Epithelial cell of umbilical artery (primary cell): ENCODE measurements at places on chromosomes 3 and 15. TPM values are rescaled to one million over a fixed set of nuclear protein-coding genes. Genes with fewer than 3 reads are reported as not detected.

Gene GOLGA6L7
- not detected in 2 replicates for total RNA-seq

Gene SEMA5B
- total RNA-seq, result not detected in 2 replicates

Gene STRA6
- 0.32 and 1.5 TPM in 2 replicates for total RNA-seq

Gene IL17RD
- 0.32 and 0.46 TPM in 2 replicates for total RNA-seq

Gene LRRN1
- total RNA-seq, result not detected in 2 replicates
